Immature natural killer cell (primary cell): ENCODE measurements at places on chromosomes 13 and 19. TPM values are rescaled to one million over a fixed set of nuclear protein-coding genes. Genes with fewer than 3 reads are reported as not detected.

KIR3DL2 gene
- 61.1 TPM for polyA plus RNA-seq

CYP4F22 gene
- polyA plus RNA-seq: not detected

TJP3 gene
- 0.34 TPM for polyA plus RNA-seq

- H3K27me3 ChIP-seq: peaks cover 5% of the 10 kb centered on the region
- H3K27ac ChIP-seq: no peak overlapping the region
- peak overlapping the region; percentile 83 for H3K4me3 ChIP-seq
Measured at GRCh38 chr19:12092956-12093355, 28.4 kb downstream of the ZNF844 start.

GRCh38 chr19:14404312-14404711 is 14.8 kb downstream of the DDX39A start:
- H3K27ac ChIP-seq: peak overlapping the region; percentile 38
- peaks cover 51% of the 10 kb centered on the region for H3K27me3 ChIP-seq
- peaks cover 25% of the 10 kb centered on the region for H3K4me1 ChIP-seq
- no peak overlapping the region for H3K4me3 ChIP-seq
- peaks cover 10% of the 10 kb centered on the region for H3K36me3 ChIP-seq
- peak; percentile 5 for DNase-seq

GRCh38 chr13:19345158-19345557 is 163.5 kb upstream of the TUBA3C start:
- no peak for DNase-seq
- H3K4me3 ChIP-seq: no peak overlapping the region
- no peaks in the 10 kb centered on the region for H3K4me1 ChIP-seq
- H3K27me3 ChIP-seq: no peaks in the 10 kb centered on the region
- H3K27ac ChIP-seq: no peak overlapping the region

DNA sequence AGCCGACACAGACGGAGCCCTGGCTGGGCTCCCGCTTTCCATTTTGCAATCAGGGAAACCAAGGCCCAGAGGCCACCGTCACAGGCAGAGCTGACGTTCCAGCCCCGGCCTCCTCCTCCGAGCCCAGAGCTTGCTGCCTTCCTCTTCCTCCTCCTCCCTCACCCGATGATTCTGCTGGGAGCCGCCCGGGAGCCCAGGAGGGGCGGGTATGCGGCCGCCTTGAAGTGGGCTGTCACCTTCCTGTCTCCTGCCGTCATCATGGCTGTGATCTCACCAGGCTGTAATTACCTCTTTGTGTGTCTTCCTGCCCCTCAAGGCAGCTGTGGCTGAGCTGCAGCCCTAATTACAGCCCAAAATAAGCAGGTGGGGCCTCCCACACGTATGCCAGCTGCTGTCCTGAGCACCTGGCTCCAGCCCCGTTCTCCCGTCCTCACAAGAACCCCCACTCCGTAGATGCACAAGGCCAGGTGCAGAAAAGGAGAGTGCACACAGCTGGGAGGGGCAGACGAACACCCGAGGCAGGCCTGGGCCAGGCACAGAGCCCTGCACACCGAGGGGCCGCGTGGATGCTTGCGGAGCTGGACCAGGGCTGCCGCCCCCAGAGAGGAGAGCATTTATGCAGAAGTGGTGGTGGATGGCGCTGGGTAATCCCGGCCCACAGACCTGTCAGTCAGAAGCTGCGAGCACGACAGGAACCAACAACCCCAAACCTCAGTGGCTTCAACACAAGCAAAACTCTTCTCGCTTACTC is 4.0 kb downstream of the TPGS1 start:
- no peaks in the 10 kb centered on the region for H3K36me3 ChIP-seq
- H3K27ac ChIP-seq: peak overlapping the region; percentile 99
- peak; percentile 87 for DNase-seq

DNA sequence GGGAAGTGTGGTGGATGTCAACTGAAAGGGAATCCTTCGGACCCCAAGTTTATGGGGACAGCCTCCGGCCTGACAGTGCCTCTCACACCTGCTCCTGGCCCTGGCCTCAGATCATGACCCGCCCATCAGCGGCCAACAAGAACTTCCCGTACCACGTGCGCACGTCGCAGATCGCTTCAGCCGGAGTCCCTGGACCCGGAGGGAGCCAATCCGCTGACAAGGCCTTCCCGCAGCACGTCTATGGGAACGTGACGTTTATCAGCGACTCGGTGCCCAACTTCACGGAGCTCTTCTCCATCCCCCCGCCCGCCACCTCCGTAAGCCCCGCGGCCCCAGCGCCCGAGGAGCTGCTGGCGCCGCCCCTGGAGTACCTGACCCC is 2.0 kb upstream of the MEGF8 start:
- H3K27ac ChIP-seq: no peak overlapping the region
- H3K4me1 ChIP-seq: peaks cover 28% of the 10 kb centered on the region
- no peak for DNase-seq
- H3K27me3 ChIP-seq: peaks cover 7% of the 10 kb centered on the region
- peak overlapping the region; percentile 41 for H3K4me3 ChIP-seq
